Upper lobe of right lung (tissue), 1 donor: ENCODE measurements at places on chromosomes 7 and 10. TPM values are rescaled to one million over a fixed set of nuclear protein-coding genes. Genes with fewer than 3 reads are reported as not detected.
A peak's percentile ranks its signal among the peaks of the same experiment; 100 is the strongest.

DNA sequence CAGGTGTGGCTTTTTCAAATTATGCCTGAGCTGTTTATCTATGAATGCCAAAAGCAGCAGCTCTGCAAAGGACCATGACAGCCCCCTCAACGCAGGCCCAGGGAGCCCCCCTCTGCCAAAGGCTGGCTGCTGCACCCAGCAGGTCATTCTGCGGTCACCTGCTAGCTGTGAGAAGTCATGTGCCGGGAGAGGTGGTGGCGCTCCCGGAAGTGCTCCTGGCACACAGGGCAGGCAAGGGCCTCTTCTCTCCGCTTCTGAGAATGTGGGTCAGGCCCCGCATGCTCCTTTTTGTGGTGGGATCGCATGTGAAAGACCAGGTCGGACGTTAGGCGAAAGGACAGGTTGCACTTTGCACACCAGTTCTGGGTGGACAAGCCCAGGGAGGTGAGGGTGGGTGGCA lies 16.4 kb downstream of the ZNF488 start:
- H3K27me3 ChIP-seq: no peaks in the 10 kb centered on the region
- no peak overlapping the region for H3K27ac ChIP-seq
- H3K4me3 ChIP-seq: no peak overlapping the region
- no peaks in the 10 kb centered on the region for H3K36me3 ChIP-seq
- no peaks in the 10 kb centered on the region for H3K4me1 ChIP-seq
- no peak for DNase-seq

- no peaks in the 10 kb centered on the region for H3K36me3 ChIP-seq
- H3K4me3 ChIP-seq: no peak overlapping the region
- H3K27ac ChIP-seq: no peak overlapping the region
- no peaks in the 10 kb centered on the region for H3K27me3 ChIP-seq
Observed at GRCh38 chr10:89202033-89202425, 5.1 kb downstream of the CH25H start.

The LEP gene
- total RNA-seq: not detected

GRCh38 chr7:45610019-45610418 lies 35.9 kb downstream of the ADCY1 start:
- H3K4me1 ChIP-seq: no peaks in the 10 kb centered on the region
- no peaks in the 10 kb centered on the region for H3K36me3 ChIP-seq
- H3K27ac ChIP-seq: no peak overlapping the region

- H3K4me3 ChIP-seq: no peak overlapping the region
- no peaks in the 10 kb centered on the region for H3K27me3 ChIP-seq
- DNase-seq: no peak
- H3K36me3 ChIP-seq: peaks cover 14% of the 10 kb centered on the region
Observed at GRCh38 chr10:118712930-118713634, 41.7 kb downstream of the CACUL1 start.

The HTR5A gene
- not detected for total RNA-seq

DNA sequence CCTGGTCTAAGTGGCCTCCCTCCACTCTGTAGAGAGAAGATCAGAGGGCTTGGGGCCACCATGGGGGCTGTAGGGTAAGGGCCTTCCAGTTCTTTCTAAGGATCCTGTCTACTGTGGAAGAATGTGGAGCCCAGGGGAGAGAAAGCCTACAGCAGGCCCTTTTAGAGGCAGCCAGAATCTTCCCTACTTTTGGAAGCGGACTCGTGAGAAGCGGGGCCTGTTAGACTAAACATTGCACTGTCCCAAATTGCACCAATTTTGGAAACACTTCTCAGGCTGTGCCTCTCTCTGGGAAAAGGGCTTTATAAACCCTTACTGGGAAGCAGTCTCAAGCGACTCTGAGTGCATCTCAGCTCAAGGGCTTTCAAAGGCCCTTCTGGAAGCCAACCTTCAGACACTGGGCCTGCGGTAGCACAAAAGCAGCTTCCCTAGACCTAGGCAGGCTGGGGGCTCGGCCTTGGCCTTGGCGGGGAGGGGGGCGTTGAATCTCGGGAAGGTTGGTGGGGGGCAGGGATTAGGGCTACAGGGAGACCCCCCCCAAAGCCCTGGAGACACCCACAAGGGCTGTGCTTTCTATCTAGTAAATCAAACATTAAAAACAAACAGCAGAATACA lies 298.1 kb downstream of the GFRA1 start:
- DNase-seq: no peak
- H3K27me3 ChIP-seq: no peaks in the 10 kb centered on the region
- H3K4me3 ChIP-seq: no peak overlapping the region
- no peak overlapping the region for H3K27ac ChIP-seq
- H3K4me1 ChIP-seq: no peaks in the 10 kb centered on the region
- no peaks in the 10 kb centered on the region for H3K36me3 ChIP-seq

The TEX36 gene
- not detected for total RNA-seq

DNA sequence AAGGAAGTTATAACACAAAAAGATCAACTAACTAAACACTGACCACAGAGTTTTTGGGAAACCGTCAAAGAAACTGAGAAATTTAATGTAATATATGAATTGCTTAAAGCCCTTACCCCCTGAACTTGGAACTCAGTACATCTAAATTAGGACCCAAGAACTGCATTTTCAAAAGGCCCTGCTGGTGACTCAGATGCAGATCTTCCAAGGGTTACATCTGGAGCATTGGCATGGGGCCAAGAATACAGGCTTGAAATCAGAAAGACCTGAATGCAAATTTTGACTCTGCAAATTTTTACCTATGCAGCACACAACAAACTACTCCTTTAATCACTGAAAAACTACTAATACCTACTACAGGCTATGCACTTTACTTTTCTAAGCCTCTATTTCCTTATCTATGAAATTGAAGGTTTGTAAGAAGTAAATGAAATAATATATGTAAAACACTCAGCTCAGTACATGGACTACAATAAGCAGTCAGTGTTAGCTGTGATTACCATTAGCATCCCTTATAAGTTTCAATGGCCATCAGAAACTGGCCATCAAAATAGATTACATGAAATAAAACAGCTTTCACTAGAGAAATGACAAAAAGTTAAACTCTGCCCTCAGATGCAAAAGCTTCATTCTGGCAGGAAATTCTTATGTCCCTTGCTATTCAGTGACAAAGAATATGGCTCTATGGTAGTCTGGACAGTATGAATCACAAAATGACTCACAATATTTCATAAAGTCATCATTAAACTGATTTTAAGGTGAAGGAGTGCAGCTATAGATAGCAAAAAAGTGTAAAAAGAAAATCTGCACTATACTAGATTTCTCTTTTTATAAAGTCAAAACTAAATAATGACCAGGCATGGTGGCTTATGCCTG lies 43.6 kb downstream of the NSUN6 start:
- no peak overlapping the region for H3K4me3 ChIP-seq
- no peak overlapping the region for H3K27ac ChIP-seq
- H3K4me1 ChIP-seq: no peaks in the 10 kb centered on the region
- no peaks in the 10 kb centered on the region for H3K36me3 ChIP-seq
- H3K27me3 ChIP-seq: no peaks in the 10 kb centered on the region

DNA sequence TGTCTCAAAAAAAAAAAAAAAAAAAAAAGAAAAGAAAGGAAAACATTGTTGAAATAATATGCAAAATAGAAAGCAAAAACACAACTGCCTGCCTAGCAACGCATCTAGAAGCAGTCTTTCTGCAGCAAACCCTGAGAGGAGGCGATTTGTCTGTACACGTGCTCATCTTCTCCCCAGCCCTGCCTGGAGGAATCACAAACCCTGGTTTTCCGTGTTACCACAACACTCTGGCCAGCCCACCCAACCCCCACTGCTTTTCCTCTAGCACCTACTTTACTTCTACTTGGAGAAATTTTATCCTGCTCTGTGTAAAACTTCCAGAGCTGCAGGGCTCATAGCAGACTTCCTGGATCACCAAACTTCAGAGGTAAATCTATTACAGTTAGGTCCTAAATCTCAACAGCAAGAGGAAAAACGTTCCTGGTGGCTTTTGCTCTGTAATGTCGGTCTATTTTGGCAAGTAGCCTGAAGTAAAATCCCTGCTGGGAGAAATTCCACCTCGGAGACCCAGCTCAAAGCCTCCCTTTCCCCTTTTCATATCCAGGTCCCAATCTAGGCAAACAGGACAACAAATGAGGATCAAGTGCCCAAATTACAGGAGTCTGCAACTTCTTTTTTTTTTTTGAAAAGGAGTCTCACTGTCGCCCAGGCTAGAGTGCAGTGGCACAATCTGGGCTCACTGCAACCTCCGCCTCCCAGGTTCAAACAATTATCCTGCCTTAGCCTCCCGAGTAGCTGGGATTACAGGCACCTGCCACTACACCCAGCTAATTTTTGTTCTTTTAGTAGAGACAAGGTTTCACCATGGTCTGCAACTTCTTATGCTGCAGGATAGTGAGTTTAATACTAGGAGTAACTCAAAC lies 91.6 kb downstream of the DNMBP start:
- H3K27me3 ChIP-seq: no peaks in the 10 kb centered on the region
- H3K36me3 ChIP-seq: no peaks in the 10 kb centered on the region
- peak; percentile 66 for DNase-seq
- H3K27ac ChIP-seq: peak overlapping the region; percentile 76
- H3K4me1 ChIP-seq: peaks cover 13% of the 10 kb centered on the region

- no peaks in the 10 kb centered on the region for H3K27me3 ChIP-seq
- H3K4me3 ChIP-seq: peak overlapping the region; percentile 63
- no peak for DNase-seq
- H3K27ac ChIP-seq: peak overlapping the region; percentile 99
Observed at GRCh38 chr10:122112021-122112616, 123.2 kb downstream of the TACC2 start.

- no peaks in the 10 kb centered on the region for H3K4me1 ChIP-seq
- no peak overlapping the region for H3K27ac ChIP-seq
- H3K4me3 ChIP-seq: no peak overlapping the region
Observed at GRCh38 chr10:50832171-50832751, 53.2 kb downstream of the A1CF start.

- no peaks in the 10 kb centered on the region for H3K27me3 ChIP-seq
- no peaks in the 10 kb centered on the region for H3K36me3 ChIP-seq
- peaks cover 17% of the 10 kb centered on the region for H3K4me1 ChIP-seq
- no peak overlapping the region for H3K27ac ChIP-seq
- no peak for DNase-seq
Observed at GRCh38 chr7:50795831-50796230, 13.1 kb upstream of the GRB10 start.
